ENCODE measurements at places on chromosomes 12 and 14. TPM values are rescaled to one million over a fixed set of nuclear protein-coding genes. Genes with fewer than 3 reads are reported as not detected.

Gene KRT6C
- total RNA-seq, result not detected

DNA sequence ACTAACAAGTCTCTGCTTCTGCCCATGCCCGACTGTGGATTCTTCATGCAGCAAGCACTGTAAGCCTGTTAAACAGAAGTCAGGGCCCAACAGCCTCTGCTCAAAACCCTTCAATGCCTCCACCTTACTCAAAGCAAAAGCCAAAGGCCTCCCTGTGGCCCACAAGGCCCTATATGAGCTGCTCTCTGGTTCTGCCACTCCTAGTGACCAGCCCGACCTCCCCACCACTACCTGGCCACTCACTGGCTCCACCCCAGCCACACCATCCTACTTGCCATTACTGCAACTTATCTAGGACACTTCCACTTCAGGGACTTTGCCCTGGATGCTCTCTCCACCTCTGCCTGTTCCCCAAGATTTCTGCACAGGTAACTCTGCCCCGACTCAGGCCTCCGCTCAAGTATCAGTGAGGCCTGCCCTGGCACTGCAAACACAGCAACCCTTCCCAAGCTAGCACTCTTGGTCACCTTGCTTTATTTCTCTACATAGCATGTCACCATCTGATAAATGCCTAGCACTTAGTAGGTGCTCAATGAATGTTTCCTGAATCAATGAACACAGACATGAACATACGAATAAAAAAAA is 88.9 kb downstream of the ITPR2 start:
- no peak for DNase-seq

DNA sequence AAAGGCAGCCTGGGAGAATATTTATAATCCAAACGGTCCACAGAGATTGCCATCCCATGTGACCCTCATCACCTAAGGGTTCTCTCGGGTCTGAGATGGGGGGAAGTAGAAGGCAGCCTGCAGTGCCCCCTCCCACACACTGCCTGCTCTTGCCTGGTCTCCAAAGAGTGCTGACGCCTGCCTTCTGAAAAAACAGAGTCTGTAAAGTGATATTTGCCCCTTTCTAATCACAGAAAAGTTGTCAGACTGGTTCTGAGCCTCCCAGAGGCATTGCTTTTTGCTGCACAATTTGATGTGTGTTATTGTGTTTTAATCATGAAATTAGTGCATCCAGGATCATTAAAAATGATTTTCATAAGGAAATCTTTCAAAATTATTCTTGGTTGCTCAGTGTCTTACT is 59.2 kb downstream of the TMEM30B start:
- DNase-seq, result no peak

GRCh38 chr14:51188566-51189185 is 51.4 kb upstream of the TMX1 start:
- no peak for DNase-seq

DNA sequence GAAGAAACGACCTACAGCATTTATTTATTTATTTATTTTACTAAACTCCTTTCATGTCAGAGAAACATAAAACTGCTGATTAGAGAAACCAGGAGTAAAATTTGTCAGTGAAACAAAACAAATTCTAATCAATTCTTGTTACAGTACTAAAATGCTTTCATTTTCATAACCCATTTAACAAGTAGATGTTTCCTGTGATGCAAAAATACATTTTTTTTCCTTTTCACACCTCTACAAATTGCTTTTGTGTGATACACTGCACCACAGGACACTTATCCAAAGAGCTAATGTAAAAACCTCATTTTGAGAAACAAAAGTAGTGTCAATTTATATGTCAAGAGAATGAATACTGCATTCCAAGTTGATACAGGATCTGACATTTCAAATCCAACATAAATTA is 155.1 kb downstream of the SYT1 start:
- no peak for DNase-seq

Gene GALNT6
- 4.3 TPM for total RNA-seq

GRCh38 chr12:32260696-32261095 is 138.7 kb upstream of the FGD4 start:
- DNase-seq, result no peak

DNA sequence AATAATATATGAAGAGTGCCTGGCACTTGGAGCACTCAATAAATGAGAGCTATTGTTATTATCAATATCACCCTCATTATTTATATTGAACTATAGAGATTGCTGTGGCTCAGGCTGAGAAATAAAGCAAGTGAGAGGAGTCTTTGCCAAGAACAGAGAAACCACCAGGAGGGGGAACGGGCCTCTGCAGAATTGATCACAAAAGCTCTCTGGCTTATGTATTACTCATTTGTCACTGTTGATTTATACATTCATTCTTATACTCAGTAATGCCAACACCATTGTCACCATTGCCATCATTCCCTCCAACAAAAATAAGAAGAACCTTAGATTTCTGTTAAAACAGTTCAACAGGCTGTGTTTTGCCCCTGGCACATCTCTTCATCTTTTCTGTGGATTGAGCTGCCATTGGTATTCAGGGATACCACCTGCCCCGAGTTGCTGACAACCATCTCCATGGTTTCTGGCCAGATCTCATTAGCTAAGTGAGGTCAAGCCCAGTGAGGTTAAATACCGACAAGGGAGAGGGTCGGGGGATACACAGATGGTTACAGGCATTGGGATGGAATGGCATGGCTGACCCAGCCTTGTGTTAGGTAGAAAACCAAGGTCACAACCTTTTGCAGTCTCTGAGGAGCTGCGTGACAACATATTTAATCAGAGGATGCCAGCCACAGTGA is 21.8 kb upstream of the PCNX1 start:
- no peak for DNase-seq

DNA sequence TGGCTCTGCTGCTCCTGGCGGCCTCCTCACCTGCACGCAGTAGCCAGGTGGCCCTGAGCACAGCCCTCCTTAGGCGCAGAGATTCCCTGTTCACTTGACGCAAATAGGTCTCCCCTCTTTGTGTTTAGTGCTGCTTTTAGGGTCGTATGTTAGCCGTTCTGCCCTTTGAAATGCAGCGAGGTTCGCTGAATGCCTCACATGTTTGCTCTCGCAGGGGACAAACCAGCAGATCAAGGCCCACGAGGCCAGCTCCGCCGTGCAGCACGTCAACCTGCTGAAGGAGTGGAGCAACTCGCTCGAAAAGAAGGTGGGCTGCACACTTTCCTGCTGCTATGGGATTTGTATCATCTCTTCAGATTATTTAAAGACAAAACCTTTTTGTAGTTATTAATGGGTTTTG is 31.4 kb upstream of the AMN start:
- no peak for DNase-seq

GRCh38 chr12:9792185-9792900 is 31.6 kb upstream of the CD69 start:
- no peak for DNase-seq

DNA sequence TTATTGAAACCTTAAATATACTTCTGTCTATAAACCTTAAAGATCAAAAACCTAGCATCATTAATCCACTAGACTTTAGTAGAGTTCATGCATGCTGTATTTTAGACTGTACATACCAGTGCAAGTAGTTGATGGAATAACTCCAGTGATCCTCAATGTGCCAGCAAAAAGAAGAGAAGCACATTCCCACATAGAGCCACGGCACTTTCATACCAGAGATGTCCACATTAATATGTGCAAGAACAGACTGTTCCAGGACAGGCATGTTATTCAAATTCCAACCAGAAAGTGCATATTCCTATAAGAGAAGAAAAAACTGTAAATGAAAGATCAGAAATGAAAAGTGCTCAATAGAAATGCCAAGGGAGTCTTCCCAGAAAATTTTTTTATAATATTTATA is 55.0 kb downstream of the KDM5A start:
- no peak for DNase-seq

DNA sequence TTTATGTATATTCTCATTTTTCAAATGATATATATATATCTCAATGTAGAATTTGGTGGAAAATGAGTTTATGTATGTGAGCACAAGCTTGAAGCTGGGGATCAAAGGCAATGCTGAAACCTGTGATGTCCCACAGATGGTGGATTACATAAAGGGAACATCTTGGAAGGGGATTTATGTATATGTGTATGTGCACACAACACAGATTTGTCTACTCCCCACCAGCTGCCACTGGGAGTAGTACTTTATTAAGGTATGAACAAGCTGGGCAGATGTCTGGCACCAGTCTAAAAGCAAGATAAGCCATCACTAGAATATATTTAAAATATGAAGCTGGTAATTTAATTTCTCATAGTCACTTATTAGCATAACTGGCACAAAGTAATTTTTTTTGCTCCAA is 895.6 kb downstream of the SLC6A15 start:
- no peak for DNase-seq

- no peak for DNase-seq
These were observed 797.4 kb downstream of the DIO2 start for GRCh38 chr14:79413734-79414428.

- no peak for DNase-seq
These were observed 99.2 kb downstream of the HEATR5A start for GRCh38 chr14:31320922-31321766.

Gene DNAJC22
- 2.4 TPM for total RNA-seq

DNA sequence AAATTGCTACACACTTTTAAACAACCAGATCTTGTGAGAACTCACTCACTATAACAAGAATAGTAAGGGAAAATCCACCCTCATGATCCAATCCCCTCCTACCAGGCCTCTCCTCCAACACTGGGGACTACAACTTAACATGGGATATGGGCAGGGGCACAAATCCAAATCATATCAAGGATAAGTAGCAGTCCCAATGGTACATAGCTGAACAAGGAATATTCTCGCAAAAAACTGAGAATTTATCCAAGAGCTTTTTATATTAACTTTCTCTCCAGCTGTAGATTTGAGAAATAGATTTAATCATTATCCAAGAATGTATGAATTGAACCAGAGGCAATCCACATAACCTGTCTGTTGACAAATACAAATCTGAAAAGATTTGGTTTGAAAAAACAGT is 185.2 kb downstream of the TMTC3 start:
- no peak for DNase-seq

DNA sequence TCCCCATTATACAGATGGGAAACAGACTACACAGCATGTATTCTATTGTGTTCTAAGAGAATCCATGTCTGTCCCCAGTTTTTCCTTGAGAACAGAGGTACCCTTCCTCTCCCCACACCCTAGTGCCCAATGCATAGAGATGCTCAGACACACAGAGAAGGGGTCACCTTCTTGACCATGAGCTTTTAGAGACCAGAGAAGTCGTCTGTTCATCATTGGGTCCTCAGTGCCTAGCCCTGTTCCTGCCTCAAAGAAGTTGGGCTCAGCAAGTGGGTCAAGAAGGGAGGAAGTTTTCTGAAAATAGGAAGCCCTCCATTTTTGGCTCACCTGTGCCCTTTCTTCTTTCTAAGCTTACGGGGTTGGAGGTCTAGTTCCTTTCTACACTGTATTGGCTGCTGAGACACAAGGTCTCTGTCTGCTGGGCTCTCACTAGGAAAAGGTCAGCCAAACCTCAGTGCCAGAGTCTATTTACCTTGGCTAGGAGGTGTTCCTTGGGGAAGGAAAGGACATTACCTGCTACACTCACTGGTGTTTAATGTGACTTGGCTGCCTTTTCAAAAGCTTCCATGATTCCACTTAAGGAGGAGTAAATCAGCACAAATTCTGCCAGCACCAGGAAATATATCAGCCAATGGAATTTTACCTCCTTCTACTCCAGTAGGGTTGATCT is 198.5 kb upstream of the PWP1 start:
- DNase-seq, result no peak

DNA sequence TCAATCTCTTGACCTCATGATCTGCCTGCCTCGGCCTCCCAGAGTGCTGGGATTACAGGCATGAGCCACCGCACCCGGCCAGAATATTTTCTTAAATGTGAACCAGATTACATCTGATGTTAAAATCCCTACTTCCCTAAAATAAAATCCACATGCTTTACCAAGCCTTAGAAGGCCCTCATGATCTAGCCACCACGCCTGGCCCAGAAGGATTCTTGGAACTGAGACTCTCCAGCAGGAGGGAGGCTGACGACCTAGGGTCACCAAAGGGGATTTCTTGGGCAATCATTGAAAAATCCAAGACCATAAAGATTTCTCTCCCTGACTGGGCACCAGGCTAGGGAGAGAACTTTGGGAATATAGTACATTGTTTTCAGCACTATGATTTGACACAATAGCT is 25.2 kb upstream of the RASSF3 start:
- no peak for DNase-seq

GRCh38 chr14:44940944-44941343 is 20.8 kb downstream of the KLHL28 start:
- no peak for DNase-seq

Gene CLEC1A
- total RNA-seq, result 0.06 TPM

- no peak for DNase-seq
These were observed 161.4 kb upstream of the DIO3 start for GRCh38 chr14:101399737-101400517.

- no peak for DNase-seq
These were observed 34.7 kb upstream of the RBM19 start for GRCh38 chr12:114000861-114001260.

Gene HIP1R
- total RNA-seq, result 17.5 TPM

DNA sequence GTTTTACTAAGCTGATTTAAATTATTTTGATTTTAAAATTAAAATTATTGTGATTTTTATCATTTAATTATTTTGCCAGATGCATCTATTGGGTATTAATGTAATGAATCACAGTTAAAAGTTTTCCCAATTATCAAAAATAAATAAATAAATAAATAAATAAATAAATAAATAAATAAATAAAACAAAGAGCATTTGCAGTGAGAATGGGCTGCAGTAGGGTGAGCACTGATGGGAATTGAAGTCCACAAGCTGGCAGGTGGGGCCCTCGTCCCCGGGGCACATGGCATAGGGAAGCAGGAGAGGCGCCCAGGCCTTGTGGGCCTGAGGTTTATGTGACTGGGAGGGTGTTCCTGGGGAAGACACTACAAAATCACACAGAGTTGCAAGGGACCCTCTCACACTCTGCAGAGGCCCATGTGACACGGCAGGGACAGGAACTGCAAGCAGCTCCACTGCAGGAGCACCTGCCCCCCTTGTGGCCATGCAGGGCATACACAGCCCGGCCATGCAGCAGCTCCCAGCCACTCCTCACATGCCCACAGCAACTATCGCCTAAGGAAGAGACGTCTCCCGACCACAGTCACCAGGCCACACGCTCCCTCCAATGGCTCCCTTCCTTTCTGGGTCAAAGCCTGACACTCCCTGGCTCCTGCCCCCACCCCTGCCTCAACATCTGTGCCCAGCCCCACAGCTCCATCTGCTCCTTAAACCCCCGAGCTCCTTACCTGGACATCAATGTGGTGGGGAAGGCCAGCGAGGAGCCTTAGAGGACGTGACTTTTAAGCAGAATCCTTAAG is 256.3 kb upstream of the SFSWAP start:
- peak; percentile 80 for DNase-seq

Data from Daoy (cell line).